ENCODE measurements at places on chromosomes 6 and 20. TPM values are rescaled to one million over a fixed set of nuclear protein-coding genes. Genes with fewer than 3 reads are reported as not detected.

DNA sequence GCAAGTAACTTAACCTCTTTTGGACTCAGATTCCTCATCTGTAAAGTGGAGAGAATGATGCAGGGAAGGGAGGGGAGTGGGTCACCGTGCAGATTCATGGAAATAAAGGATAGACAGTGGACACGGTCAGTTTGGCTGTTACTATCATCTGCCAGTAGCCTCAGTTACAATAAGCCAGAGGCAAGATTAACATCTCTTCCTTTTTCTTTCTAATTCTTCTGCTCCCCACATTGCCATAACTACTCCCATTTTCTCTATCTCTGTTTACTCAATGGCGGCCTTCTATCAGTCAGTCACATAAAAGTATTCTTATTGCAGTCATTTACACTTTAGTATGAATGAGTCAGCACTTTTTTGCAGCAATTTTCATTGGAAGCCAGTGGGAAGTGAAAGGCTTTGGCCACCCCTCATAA lies 49.2 kb downstream of the PPP1R16B start:
- no peak for DNase-seq

Gene JAG1
- 172 TPM for total RNA-seq

- DNase-seq = no peak
These were observed 48.7 kb downstream of the NUDT3 start for GRCh38 chr6:34343806-34344205.

GRCh38 chr20:34945315-34946077 lies 10.1 kb downstream of the GSS start:
- no peak for DNase-seq

DNA sequence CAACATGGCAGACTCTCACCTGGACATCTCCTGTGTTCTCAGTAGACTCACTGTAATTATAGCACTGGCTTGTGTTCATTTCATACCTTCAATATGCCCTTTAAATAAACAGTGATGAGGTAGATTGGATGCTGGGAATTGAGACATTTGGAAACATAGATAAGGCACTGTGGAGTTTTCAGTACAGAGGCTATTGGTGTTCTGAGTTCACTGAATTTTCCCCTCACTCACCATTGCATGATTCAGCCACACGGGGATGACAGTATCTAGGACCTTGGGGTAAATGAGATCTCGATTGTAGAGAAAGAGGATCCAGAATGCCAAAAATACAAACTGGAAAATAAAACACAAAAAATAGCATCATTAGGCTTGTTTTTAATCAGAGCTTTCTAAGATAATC lies 12.6 kb downstream of the ADTRP start:
- no peak for DNase-seq

DNA sequence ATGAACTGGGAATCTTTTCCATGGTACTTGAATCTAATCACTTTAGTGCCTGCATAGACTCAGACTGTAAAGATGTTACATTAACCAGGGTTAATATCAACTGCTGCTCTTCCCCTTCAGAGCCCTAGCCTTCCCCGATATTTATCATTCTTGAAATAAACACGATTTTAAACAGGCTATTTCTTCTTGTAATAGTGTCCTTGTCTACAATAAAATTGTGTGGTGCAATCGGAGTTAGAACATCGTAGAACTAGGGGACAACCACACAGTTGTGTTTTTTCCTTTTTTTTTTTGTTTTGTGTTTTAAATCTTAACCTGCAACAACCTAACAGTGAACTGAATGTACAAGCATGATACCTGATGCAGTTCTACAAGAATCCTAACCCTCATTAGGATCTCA lies 4.5 kb downstream of the GJA1 start:
- no peak for DNase-seq
